Activated T-helper 1 cell treated with anti-CD3 and anti-CD28 coated beads, Interleukin-12 subunit alpha, Interleukin-12 subunit beta, Interleukin-2, Interleukin-4 antibody, amounts not matched to agents 30 ng/mL and 10 ng/mL and 1 ng/mL, durations not matched to agents 14 hours and 24 hours and 36 hours (primary cell): ENCODE measurements at places on chromosomes 2 and 18. TPM values are rescaled to one million over a fixed set of nuclear protein-coding genes. Genes with fewer than 3 reads are reported as not detected.

The GKN1 gene
- total RNA-seq, result not detected in 2 replicates

- H3K27ac ChIP-seq, result no peak overlapping the region
- H3K4me1 ChIP-seq, result no peaks in the 10 kb centered on the region
- H3K36me3 ChIP-seq, result no peaks in the 10 kb centered on the region
- peaks cover 5% of the 10 kb centered on the region for H3K27me3 ChIP-seq
Measured at GRCh38 chr2:147688242-147688641, 156.6 kb upstream of the ACVR2A start.

The KIF1A gene
- total RNA-seq, result 0.66 and 0.83 TPM in 2 replicates

DNA sequence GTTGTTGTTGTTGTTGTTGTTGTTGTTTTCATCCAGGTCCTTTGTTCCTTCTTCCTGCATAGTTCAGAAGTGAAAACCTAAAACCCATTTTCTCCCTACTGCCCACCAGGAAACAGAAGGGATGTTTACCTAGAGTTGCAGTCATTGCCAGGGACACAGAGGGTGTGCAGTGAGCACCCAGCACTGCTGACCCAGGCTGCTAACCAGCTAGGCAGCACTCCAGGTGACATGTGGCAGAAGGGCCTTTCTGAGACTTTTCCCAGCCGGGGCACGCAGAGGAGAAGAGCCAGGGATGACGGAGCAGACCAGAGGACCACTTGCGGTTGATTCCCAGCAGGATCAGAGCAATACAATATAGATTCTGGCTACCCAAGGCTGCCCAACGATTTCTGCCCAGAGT lies 286.3 kb downstream of the BCL11A start:
- H3K4me1 ChIP-seq, result no peaks in the 10 kb centered on the region
- DNase-seq, result no peak
- H3K36me3 ChIP-seq, result no peaks in the 10 kb centered on the region

- no peaks in the 10 kb centered on the region for H3K4me1 ChIP-seq
- H3K4me3 ChIP-seq, result no peak overlapping the region
- no peak overlapping the region for H3K27ac ChIP-seq
- H3K36me3 ChIP-seq, result no peaks in the 10 kb centered on the region
Measured at GRCh38 chr2:85523903-85524335, 15.0 kb upstream of the MAT2A start.

The INPP1 gene
- total RNA-seq, result 7.7 and 9.8 TPM in 2 replicates

GRCh38 chr2:99489063-99489760 lies 605 bp downstream of the REV1 start:
- H3K4me1 ChIP-seq, result peaks cover 38% of the 10 kb centered on the region
- peaks cover 3% of the 10 kb centered on the region for H3K27me3 ChIP-seq
- peak; percentile 39 for DNase-seq
- peak overlapping the region; percentile 97 for H3K27ac ChIP-seq

DNA sequence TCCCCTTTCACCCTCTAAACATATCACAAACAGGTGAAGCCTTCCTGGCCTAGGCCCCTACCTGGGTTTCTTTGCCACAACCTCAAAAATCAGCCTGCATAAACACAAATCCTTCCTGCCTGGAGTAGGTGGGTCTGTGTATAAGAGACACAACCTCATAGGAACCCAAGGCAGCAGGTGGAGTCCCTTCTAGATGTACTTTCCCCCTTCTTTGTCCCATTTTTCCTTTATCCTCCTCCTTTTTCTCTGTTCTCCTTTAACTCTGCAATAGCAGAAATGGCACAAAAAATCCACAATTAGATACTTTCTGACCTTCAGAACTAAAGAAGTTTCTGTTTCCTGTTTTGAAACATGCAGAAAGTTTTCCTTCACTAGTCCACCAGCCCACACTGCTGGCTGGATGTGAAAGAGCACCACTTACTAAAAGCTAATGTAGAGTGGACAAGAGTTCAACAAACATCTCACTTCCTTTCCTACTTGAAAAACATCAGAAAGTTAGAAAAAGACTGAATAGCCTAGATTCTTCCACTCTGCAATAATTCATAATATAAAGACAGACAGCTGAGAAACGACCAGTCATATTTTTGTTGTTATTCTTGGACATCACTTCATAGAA lies 11.2 kb downstream of the SLC40A1 start:
- H3K36me3 ChIP-seq, result peaks cover 3% of the 10 kb centered on the region
- H3K4me1 ChIP-seq, result peaks cover 7% of the 10 kb centered on the region
- no peak for DNase-seq
- no peak overlapping the region for H3K4me3 ChIP-seq

GRCh38 chr2:150485114-150485870 lies 2.2 kb downstream of the RND3 start:
- no peak overlapping the region for H3K27ac ChIP-seq
- no peak overlapping the region for H3K4me3 ChIP-seq
- no peak for DNase-seq

DNA sequence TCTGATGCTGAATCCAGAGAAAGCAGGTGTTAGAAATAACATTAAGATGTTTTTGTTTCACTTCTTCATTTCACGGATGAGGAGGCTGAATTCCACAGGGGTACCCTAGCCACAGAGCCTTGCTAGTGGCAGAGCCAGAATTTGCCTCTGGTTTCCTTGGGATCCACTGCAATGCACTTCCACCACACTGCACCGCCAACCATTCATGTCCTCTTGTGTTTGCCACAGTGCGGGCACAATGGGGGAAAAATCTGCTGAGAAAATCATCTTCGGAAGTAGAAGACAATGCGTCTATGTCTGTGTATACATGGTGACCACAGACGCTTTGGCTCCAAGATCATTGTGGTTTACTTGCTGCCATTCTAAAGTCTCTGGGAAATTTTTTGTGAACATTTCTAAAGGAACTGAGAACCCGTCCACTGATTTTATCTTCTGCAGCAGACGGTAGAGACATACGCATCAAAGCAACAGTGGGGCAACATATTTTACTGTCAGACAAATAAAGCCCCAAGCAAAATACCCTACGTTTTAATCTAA lies 14.9 kb downstream of the ICOS start:
- peak; percentile 34 for DNase-seq
- peaks cover 40% of the 10 kb centered on the region for H3K36me3 ChIP-seq
- H3K27me3 ChIP-seq, result no peaks in the 10 kb centered on the region
- peak overlapping the region; percentile 92 for H3K27ac ChIP-seq

DNA sequence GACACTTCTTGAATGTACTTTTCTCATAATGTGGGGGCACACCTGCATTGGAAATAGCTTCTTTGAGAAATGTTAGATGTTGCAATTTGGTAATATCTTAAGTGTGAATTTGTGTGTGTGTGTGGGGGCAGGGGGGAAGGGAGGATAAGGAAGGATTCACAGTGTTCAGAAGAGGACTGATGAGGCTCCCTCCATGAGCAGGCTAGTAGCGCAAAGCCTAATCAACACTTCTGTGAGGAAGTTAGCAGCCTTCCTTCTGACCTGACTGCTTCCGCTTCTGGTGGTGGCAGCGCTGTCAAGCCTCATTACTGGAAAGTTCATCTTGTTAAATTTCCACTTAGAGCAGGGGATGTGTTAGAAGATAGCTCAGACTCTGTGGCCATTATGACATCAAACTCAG lies 295.4 kb upstream of the SPRED2 start:
- H3K27ac ChIP-seq, result no peak overlapping the region
- DNase-seq, result no peak
- H3K27me3 ChIP-seq, result no peaks in the 10 kb centered on the region
- no peaks in the 10 kb centered on the region for H3K36me3 ChIP-seq
- H3K4me1 ChIP-seq, result no peaks in the 10 kb centered on the region
- H3K4me3 ChIP-seq, result no peak overlapping the region

DNA sequence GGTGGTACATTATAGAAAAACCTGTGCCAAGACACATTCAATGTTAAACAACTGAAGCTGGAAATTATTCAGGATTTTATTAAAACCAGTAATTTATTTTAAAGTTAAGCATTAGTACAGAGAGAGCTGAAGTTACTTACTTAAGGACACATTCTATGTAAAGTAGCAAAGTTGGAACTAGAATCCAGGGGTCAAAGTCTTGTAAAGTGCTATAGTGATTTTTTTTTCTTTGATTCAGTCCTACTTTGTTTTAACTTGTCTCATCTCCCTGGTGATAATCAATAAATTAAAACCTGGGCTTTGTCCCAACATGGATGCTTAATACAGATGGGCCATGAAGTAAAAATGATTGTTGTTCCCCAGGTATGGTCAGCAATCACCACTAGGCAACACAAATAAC lies 1271.8 kb upstream of the CHAC2 start:
- no peak for DNase-seq
- no peaks in the 10 kb centered on the region for H3K36me3 ChIP-seq
- H3K4me1 ChIP-seq, result no peaks in the 10 kb centered on the region

GRCh38 chr2:69911985-69912563 lies 2.8 kb upstream of the MXD1 start:
- H3K27me3 ChIP-seq, result no peaks in the 10 kb centered on the region
- H3K4me3 ChIP-seq, result peak overlapping the region; percentile 37
- no peak for DNase-seq
- peaks cover 29% of the 10 kb centered on the region for H3K4me1 ChIP-seq
- peaks cover 30% of the 10 kb centered on the region for H3K36me3 ChIP-seq
- no peak overlapping the region for H3K27ac ChIP-seq

DNA sequence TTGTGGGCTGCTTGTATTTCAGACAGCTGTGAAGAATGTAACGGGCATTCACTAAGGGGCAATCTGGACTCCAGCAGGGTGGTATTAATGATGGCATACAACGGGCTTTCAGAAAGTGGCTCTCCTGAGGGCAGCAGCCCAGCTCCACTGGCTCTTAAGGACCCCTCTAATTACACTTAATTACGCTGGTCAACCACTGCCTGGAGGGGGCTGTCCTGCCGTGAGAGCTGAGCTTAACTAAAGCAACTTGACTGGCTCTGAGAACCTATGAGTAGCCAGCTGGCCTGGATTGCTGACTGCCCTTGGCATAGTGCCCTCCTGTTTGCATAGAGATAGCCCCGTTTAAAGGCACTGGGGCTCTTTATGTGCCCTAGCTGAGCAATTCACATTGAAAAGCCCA lies 3.8 kb downstream of the LIPG start:
- no peak for DNase-seq
- H3K27ac ChIP-seq, result no peak overlapping the region
- H3K27me3 ChIP-seq, result peaks cover 58% of the 10 kb centered on the region
- no peak overlapping the region for H3K4me3 ChIP-seq
- no peaks in the 10 kb centered on the region for H3K36me3 ChIP-seq

The DOK6 gene
- total RNA-seq, result not detected in 2 replicates

- DNase-seq, result peak; percentile 74
- no peaks in the 10 kb centered on the region for H3K27me3 ChIP-seq
- no peaks in the 10 kb centered on the region for H3K36me3 ChIP-seq
- peaks cover 15% of the 10 kb centered on the region for H3K4me1 ChIP-seq
Measured at GRCh38 chr2:27703638-27704341, 40.1 kb downstream of the SLC4A1AP start.

DNA sequence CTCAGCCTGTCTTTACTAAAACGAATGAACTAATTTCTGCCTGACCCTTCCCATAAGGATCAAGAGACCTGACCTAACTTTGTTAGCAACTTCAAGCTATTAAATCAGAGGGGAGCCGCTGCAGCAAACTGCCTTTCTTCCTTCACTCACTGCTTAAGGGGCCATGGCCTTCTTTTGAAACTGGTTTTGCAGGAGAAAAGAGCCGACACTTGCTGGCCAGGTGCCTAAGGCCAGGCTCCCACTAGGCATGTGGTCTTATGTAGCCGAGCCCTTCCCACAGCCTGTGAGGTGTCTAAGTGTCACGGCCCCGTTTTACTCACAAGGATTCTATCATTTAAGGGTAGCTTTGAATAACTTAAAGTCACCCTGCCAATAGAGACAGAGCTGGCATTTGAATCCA lies 130.8 kb downstream of the ZNF236 start:
- H3K27ac ChIP-seq, result no peak overlapping the region
- peaks cover 19% of the 10 kb centered on the region for H3K4me1 ChIP-seq
- H3K36me3 ChIP-seq, result peaks cover 32% of the 10 kb centered on the region
- no peak for DNase-seq
- H3K27me3 ChIP-seq, result no peaks in the 10 kb centered on the region
- no peak overlapping the region for H3K4me3 ChIP-seq

- H3K36me3 ChIP-seq, result peaks cover 20% of the 10 kb centered on the region
- H3K27me3 ChIP-seq, result no peaks in the 10 kb centered on the region
- peak overlapping the region; percentile 96 for H3K27ac ChIP-seq
- peaks cover 54% of the 10 kb centered on the region for H3K4me1 ChIP-seq
Measured at GRCh38 chr2:84939426-84940087, 31.4 kb upstream of the KCMF1 start.

The CABYR gene
- total RNA-seq, result 0.49 and 1.1 TPM in 2 replicates

GRCh38 chr18:12585218-12585617 lies 72.7 kb downstream of the SPIRE1 start:
- peaks cover 8% of the 10 kb centered on the region for H3K27me3 ChIP-seq
- no peak overlapping the region for H3K4me3 ChIP-seq
- H3K36me3 ChIP-seq, result no peaks in the 10 kb centered on the region
- H3K4me1 ChIP-seq, result no peaks in the 10 kb centered on the region
- H3K27ac ChIP-seq, result no peak overlapping the region
- DNase-seq, result no peak

The C2orf76 gene
- 10.3 and 10.7 TPM in 2 replicates for total RNA-seq

- H3K36me3 ChIP-seq, result no peaks in the 10 kb centered on the region
- no peaks in the 10 kb centered on the region for H3K4me1 ChIP-seq
- H3K4me3 ChIP-seq, result no peak overlapping the region
- H3K27ac ChIP-seq, result no peak overlapping the region
- peaks cover 7% of the 10 kb centered on the region for H3K27me3 ChIP-seq
Measured at GRCh38 chr2:237269138-237269875, 144.7 kb downstream of the COL6A3 start.

The KATNAL2 gene
- total RNA-seq, result 0.26 and 0.27 TPM in 2 replicates

The SLC23A3 gene
- 1.8 and 1.9 TPM in 2 replicates for total RNA-seq

- no peaks in the 10 kb centered on the region for H3K27me3 ChIP-seq
- peak; percentile 1 for DNase-seq
- no peaks in the 10 kb centered on the region for H3K36me3 ChIP-seq
- H3K27ac ChIP-seq, result no peak overlapping the region
- peaks cover 5% of the 10 kb centered on the region for H3K4me1 ChIP-seq
Measured at GRCh38 chr2:166539340-166540162, 45.5 kb upstream of the SCN7A start.

The CHRNG gene
- not detected in 2 replicates for total RNA-seq

The TMEM198 gene
- 2.9 and 3.3 TPM in 2 replicates for total RNA-seq

DNA sequence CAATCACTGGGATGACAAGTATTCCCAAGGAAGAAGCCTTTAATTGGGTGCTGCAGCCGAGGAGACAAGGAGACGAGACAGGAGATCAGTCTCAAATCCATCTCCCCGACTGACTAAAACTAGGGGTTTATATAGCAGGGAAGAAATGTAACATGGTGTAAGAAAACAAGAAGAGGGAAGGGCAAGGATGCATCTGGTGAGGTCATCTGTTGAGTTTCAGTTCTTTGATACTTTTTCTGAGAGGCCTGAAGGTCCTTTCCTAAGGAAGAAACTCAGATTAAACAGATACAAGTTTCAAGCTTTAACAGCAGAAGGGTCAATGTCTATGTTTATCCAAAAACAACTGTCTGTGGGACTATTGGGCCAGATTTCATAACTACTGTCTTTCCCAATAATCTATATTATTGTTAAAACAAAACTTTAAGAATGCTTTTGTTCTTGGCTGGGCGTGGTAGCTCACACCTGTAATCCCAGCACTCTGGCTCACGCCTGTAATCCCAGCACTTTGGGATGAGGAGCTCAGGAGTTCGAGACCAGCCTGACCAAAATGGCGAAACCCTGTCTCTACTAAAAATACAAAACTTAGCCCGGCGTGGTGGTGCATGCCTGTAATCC lies 2.5 kb upstream of the PDCL3 start:
- H3K36me3 ChIP-seq, result peaks cover 4% of the 10 kb centered on the region

- peaks cover 4% of the 10 kb centered on the region for H3K27me3 ChIP-seq
- H3K27ac ChIP-seq, result no peak overlapping the region
- H3K4me3 ChIP-seq, result no peak overlapping the region
- no peaks in the 10 kb centered on the region for H3K4me1 ChIP-seq
Measured at GRCh38 chr2:213161759-213162515, 10.5 kb upstream of the IKZF2 start.

GRCh38 chr18:31500051-31500688 lies 2.2 kb downstream of the DSG2 start:
- no peak for DNase-seq
- no peaks in the 10 kb centered on the region for H3K4me1 ChIP-seq
- H3K27me3 ChIP-seq, result peaks cover 34% of the 10 kb centered on the region

GRCh38 chr18:79566771-79567431 lies 112.7 kb upstream of the CTDP1 start:
- H3K27ac ChIP-seq, result no peak overlapping the region
- no peak overlapping the region for H3K4me3 ChIP-seq
- no peaks in the 10 kb centered on the region for H3K36me3 ChIP-seq
- no peaks in the 10 kb centered on the region for H3K27me3 ChIP-seq
